Tongue (tissue), 3 donors: ENCODE measurements at places on chromosomes 3 and 15.
A peak's percentile ranks its signal among the peaks of the same experiment; 100 is the strongest.

GRCh38 chr3:59308684-59309083 lies 258.9 kb upstream of the CFAP20DC start:
- no peak for DNase-seq

- peak; percentile 62 for DNase-seq
Measured at GRCh38 chr3:112074616-112075497, 11.3 kb upstream of the C3orf52 start.

DNA sequence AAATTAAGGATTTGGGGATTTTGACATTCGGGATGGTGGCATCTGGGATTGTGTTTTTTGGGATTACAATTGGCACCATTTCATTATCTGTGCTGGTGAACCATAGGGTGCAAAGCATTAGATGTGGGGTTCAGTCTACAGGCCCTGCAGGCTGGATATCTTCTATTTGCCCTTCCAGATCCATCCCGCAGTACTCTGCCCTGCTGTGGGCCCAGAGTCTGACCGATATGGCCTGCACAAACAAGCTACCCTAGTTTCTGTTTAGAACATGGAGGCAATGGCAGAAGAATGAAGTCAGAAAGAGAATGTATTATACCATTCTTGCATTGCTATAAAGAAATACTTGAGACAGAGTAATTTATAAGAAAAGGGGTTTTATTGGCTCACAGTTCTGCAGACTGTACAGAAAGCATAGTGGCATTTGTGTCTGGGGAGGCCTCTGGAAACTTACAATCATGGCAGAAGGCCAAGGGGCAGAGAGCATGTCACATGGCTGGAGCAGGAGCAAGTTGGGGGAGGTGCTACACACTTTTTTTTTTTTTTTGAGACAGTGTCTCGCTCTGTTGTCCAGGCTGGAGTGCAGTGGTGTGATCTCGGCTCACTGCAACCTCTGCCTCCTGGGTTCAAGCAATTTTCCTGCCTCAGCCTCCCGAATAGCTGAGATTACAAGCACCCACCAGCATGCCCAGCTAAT lies 93.7 kb downstream of the NCEH1 start:
- no peak for DNase-seq

GRCh38 chr15:55526559-55527036 lies 18.6 kb upstream of the DNAAF4 start:
- DNase-seq: peak; percentile 12

GRCh38 chr15:38761681-38762080 lies 197.1 kb upstream of the RASGRP1 start:
- DNase-seq: no peak

GRCh38 chr15:66784174-66784573 lies 82.1 kb downstream of the SMAD6 start:
- DNase-seq: no peak

GRCh38 chr3:157958457-157958856 lies 147.8 kb downstream of the SHOX2 start:
- no peak for DNase-seq

DNA sequence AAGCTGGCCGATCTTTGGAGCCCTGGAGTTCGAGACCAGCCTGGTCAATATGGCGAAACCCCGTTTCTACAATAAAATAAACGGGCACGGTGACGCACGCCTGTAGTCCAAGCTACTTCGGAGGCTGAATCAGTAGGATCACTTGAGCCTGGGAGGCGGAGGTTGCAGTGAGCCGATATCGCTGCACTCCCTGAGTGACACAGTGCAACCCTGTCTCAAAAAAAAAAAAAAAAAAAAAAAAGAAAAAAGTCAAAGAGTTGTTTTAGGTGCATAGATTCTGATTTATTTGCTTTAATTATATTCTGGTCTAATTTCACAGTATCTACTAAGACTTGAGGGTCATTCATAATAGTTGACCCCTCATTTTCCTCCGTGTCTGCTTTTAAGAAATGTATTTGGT lies 1.7 kb downstream of the ARL13B start:
- DNase-seq: no peak

DNA sequence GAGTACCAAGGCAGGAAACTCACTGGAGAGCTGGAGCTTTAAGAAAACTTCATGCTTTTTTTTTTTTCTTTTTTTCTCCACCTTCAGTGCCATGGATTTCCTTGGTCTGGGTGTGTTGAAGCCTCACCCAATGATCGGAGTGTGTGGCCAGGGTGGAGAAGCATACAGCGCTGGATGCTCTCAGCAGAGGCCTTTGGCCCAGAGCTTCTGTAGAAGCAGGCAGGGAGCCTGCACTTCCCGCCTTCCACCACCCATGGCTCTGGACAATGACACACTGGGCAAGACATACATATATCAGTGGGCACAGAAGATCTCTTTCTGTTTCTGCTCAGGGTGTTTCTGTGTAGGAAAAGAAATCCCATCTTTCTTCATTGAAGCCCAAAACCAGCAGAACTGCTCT lies 55.8 kb upstream of the ACAD9 start:
- DNase-seq: no peak

- DNase-seq: peak; percentile 75
Measured at GRCh38 chr3:70531063-70531657, 218.7 kb upstream of the MDFIC2 start.

GRCh38 chr3:8518138-8518537 lies 16.5 kb downstream of the LMCD1 start:
- no peak for DNase-seq

- DNase-seq: no peak
Measured at GRCh38 chr3:156760333-156760732, 65.8 kb upstream of the LEKR1 start.

- no peak for DNase-seq
Measured at GRCh38 chr3:197573048-197573767, 17.4 kb upstream of the BDH1 start.

GRCh38 chr3:81707996-81708395 lies 53.4 kb downstream of the GBE1 start:
- DNase-seq: no peak

GRCh38 chr15:72907733-72908132 lies 124.2 kb upstream of the ADPGK start:
- DNase-seq: peak; percentile 77

DNA sequence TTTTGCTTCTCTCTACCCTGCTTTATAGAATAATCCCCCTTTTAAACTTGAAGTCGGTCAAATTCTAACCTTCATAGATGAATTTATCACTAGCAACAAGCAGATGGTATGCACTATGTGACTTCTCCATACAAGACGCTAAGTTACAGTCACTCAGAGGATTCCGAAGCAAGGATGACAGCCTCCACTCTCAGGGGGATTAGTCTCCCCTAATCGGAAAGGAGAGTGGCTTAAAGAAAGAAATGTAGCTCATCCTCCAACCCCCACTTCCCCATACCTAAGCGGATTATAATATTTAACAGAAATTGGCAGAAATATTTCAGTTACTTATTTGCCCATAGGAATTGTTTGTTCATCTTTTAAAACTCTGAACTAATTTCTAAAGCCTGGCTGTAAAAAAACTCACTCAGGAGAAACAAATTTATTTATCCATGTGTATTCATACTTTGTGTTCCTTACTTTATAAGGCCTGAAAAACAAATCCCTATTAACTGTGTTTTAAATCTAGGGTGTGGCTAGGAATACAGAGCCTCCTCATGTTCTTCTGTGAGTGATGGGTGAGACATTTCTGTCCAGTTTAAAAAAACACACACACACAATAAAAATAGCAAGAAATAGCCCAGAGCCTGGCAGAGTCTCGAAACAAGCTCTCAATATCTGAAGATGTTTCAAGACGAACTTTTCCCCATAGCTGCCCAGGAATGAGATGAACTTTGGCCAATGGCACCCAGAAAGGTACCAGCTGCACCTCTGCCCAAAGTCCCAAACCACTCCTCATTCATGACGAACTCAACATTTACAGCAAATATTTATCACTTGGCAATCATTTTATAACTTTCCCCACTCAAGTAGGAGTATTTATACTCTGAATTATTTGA lies 18.7 kb downstream of the SIAH2 start:
- DNase-seq: no peak

GRCh38 chr15:79475306-79475705 lies 43.2 kb downstream of the MINAR1 start:
- no peak for DNase-seq

DNA sequence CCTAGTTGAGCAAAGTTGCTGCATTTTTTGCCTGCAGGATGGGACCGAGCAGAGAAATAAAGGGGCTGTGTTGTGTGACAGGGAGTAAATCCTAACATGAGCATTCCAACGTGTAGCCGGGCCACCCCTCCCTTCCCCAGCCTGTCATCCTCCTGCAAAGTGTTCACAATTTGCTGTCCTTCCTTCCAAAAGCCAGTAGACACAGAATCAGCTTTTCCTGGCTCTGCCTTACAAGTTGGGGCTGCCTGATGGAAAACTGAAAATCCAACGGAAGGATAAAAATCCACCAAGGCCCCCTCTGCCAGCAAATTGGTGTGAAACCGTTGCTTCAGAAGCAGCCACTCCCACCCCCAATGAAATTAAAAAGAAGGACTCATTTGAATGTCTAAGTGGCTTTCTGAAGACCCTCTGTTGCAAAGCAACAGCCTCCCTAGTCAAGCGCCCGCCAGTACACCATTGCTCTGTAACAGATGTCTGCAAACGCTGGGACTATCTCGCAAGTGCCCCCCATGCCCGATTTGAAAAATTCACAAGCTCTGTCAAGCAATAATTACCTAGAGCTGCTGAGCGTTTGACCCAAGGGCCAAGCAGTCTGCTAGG lies 665 bp downstream of the FRMD4B start:
- DNase-seq: peak; percentile 34

- DNase-seq: peak; percentile 72
Measured at GRCh38 chr3:43620831-43621655, 768 bp downstream of the ANO10 start.

- DNase-seq: peak; percentile 96
Measured at GRCh38 chr3:156535162-156535627, 19.7 kb downstream of the SSR3 start.

DNA sequence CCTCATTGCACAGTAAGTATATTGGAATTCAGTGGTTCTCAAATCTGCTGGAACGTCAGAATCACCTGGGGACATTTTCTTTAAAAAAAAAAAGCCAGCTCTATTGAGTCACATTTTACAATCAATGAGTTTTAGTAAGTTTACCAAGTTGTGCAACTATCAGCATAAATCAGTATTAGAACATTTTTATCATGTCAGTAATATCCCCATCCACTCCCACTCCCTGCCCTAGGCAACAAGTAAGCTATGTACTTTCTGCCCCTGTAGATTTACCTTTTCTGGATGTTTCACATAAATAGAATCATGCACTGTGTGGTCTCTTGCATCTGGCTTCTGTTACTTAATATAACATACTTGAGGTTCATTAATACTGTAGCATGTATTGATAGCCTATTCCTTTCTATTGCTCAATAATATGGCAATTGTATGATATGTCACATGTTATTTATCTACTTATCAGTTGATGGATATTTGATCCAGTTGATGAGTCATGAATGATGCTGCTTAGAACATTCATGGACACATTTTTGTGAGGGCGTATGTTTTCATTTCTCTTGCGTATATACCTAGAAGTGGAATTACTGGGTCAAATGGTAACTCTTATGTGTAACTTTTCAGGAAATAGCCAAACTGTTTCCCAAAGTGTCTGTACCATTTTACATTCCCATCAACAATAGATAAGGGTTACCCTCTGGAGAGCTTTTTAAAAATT lies 180.5 kb downstream of the THSD4 start:
- no peak for DNase-seq

GRCh38 chr15:84889313-84889990 lies 5.0 kb downstream of the SLC28A1 start:
- DNase-seq: no peak

GRCh38 chr3:172550347-172550943 lies 27.2 kb upstream of the TNFSF10 start:
- DNase-seq: no peak

GRCh38 chr3:98732286-98733052 lies 30.7 kb upstream of the ST3GAL6 start:
- DNase-seq: peak; percentile 56

GRCh38 chr3:12470111-12470510 lies 14.2 kb upstream of the TSEN2 start:
- no peak for DNase-seq

- no peak for DNase-seq
Measured at GRCh38 chr3:107315141-107315540, 62.1 kb upstream of the CCDC54 start.

DNA sequence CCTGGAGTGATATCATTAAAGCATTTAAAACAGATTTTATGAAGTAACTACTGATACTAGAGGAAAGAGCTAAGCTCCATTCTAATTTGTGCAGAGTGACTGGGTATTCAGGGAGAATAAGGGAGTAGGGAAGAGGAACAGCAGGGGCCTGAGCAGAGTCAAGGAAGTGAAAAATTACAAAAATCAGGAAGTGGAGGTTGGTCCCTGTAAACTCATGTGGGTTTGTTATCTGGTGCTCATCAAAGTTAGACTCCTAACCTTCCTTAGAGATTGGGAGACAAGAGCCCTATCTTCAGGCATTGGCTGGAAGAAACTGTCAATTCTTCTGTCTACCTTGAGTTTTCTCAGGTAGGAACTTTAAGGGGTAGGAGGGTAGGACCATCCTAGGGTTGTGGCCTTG lies 82.5 kb downstream of the NEK11 start:
- DNase-seq: no peak

DNA sequence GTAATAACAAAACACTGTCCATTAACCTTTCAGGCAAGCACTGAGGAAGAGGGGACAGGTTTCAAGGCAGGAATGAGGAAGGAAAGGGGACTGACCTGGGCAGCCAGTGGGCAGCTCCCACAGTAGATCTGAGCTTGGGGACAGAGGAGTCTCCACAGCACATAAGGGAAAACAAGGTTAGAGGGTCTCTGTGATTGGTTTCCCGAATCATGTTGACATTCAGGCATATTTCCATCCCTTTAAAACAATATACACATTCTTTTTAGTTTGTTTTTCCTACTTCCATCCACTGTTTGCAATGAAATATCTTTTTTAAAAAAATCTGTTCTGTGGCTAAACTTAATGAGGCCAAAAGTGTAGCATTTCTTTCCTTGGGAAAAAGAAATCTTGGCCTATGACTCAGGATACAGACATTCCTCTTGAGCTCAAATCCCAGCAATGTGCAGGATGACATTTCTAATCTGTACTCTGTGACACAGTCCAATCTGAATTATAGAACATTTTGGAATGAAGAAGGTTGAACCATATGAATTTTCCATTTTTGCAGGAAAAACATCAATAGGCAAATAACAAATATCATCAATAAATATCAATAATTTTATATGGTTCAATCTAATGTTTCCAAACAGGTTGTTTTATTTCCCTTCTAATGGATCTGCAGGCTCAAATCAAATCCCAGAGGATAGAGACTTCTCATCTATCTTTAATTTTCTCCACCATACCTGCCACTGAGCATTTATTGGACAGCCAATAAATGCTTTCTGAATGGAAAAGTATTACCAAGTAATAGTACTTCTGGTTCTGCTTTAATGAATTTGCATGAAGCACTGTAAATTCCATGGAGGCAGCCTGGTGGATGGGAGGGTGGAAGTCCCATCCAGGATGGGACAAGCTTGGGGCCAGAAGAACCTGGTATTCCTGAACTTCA lies 54.1 kb downstream of the ITGB5 start:
- DNase-seq: no peak

GRCh38 chr3:113128386-113129015 lies 82.9 kb upstream of the BOC start:
- DNase-seq: peak; percentile 35
